ENCODE measurements at places on chromosomes 13 and 19.

- DNase-seq, result peak; percentile 64
These were observed 2.1 kb upstream of the PTBP1 start for GRCh38 chr19:795073-795611.

GRCh38 chr13:62524061-62524460 is 1108.4 kb upstream of the PCDH20 start:
- no peak for DNase-seq

DNA sequence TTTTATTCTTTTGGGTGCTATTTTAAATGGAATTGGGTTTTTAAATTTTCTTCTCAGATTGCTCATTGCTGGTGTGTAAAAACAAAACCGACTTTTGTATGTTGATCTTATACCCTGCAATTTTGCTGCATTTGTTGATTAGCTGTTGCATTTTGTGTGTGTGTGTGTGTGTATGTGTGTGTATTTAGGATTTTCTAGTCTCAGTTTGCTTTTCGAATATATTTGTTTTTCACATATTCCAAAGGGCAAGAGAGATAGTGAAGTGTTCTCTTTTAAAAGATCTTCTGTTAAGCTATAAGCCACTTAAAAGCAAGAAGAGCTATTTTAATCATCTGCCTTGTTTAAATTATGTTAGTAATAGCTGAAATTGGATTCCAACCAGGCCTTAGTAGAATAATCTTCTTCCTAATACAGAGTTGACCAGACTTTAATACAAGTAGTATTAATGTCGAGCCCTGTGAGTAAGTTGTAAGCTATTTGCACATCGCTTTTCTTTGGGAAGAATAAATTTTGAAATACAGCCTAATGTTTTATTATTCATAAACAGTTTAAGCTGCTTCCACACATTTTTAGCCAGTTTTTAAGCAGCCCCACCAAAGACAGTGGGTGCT is 57.4 kb downstream of the TM9SF2 start:
- no peak for DNase-seq

- no peak for DNase-seq
These were observed 934.8 kb upstream of the SPRY2 start for GRCh38 chr13:81275666-81276258.
